ENCODE measurements at places on chromosomes 2 and 18. TPM values are rescaled to one million over a fixed set of nuclear protein-coding genes. Genes with fewer than 3 reads are reported as not detected.
A peak's percentile ranks its signal among the peaks of the same experiment; 100 is the strongest.

GRCh38 chr2:241673797-241674725 is 12.6 kb downstream of the DTYMK start:
- DNase-seq, result no peak

- no peak for DNase-seq
Measured at GRCh38 chr2:162297925-162298552, 20.4 kb downstream of the IFIH1 start.

GRCh38 chr2:27262379-27263286 is at the start of gene SLC30A3:
TSS of gene SLC30A3 (minus strand) at chr2:27263047. CDS start at chr2:27262906, 141 bp downstream.
- peak; percentile 89 for DNase-seq

GRCh38 chr2:206989311-206989710 is 50.0 kb downstream of the CPO start:
- no peak for DNase-seq

DNA sequence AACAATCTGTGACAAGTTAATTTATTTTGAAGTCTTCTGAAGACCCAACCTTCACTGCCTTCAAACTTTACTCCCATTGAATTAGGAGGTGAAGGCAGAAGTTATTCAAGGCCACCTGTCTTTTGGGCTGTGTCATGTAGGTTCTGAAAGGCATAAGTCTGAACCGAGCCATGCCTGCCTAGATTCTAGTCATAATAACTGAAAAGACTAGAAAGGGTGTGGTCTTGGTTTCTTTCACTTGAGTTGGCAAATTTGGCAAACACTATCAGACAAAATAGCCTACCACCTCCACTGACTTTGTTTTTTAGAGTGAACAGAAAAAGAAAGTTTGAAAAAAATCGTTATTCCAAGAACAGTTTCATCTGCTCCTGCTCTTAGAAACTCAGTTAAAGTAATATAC is 38.4 kb downstream of the PPM1B start:
- no peak for DNase-seq

- no peak for DNase-seq
Measured at GRCh38 chr2:241629762-241630435, 7.1 kb downstream of the THAP4 start.

DNA sequence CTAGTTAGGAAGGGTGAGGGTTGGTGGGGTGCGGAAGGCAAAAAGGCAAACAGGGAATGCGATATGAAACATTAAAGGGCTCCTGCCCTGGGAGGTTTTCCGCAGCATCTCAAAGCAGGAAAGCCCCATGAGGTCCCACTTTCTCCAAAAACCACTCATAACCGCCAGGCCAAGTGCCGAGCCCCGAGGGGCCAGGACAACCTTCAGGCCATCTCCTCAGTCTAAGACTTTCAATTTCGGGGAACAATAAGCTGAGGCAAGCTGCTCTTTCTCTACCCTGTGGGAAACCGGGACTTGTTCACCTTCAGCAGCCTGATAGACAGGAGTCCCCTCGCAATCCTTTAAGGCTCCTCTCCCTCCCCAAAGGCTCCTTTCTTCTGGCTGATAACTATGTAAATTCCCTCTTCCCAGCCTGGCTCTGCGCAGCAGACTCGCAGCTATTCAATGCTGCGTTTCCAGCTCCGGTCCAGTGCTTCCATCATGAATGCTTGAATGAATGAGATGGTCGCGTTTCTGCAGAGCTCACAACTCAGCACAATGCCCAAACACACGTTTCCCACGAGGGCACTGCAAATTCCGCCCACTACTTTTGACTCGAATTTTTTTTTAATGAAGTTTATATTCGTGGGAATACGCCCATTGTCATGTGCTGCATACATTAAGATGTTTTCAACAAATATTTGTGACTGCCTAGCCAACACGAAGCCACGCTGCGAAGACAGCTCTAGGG is 1.4 kb downstream of the LAMA1 start:
- DNase-seq, result no peak

The SMARCAL1 gene
- total RNA-seq, result 13.9 TPM

DNA sequence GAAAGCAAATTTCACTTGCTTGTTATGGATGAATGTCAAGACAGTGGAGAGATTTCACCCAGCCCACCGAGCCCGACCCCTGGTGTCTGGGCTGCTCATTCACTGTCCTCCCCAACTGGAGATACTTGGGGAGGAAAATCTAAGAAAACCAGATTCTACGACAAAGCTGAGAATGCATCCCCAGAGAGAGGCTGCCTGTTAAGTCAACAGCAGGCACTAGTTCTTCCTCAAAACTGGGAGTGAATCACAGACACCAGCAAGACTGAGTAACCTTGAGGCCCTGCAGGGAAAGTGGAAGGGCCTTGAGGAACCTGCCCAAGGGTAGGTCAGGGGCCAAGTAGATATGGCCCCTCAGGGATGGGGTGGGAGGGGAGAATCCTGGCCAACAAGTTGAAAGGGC is 34.2 kb upstream of the MLPH start:
- no peak for DNase-seq

DNA sequence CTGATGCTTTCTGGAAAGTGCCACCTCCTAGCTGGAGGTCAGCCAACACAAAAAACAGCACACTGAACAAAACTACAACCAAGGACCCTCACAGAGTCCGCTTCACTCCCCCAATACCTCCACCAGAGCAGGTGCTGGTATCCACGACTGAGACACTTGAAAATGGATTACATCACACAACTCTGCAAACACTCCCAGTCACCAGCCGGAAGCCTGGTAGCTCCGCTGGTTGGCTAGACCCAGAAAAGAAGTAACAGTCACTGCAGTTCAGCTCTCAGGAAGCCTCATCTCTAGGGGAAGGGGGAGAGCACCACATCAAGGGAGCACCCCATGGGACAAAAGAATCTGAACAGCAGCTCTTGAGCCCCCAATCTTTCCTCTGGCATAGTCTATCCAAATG is 175.4 kb downstream of the LCLAT1 start:
- no peak for DNase-seq

The CFC1 gene
- not detected for total RNA-seq

GRCh38 chr2:222569826-222570225 is 86.1 kb downstream of the FARSB start:
- no peak for DNase-seq

The PRKAG3 gene
- total RNA-seq, result 1.0 TPM

DNA sequence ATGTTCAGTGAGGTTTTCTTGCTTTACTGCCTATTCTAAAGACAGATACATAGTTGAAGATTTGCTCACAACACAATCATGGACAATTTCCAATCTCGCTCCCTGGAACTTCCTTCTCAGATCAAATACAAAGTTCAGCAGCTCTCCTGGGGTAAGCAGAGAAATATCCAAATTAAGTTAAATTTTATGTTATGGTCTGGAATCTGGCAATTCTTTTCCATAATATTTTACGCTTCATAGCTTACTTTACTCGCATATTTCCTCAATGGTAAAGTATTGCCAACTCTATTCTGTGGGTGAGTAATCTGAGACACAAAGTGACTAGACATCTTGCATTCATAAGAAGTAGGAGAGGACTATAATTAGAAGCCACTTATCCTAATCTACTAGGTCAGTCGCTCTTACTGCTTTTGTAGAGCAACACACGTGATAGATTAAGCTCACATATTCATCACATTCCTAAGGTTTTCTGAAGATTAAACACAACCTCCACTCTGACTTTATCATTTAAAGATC is 529.4 kb downstream of the CCDC85A start:
- DNase-seq, result no peak

DNA sequence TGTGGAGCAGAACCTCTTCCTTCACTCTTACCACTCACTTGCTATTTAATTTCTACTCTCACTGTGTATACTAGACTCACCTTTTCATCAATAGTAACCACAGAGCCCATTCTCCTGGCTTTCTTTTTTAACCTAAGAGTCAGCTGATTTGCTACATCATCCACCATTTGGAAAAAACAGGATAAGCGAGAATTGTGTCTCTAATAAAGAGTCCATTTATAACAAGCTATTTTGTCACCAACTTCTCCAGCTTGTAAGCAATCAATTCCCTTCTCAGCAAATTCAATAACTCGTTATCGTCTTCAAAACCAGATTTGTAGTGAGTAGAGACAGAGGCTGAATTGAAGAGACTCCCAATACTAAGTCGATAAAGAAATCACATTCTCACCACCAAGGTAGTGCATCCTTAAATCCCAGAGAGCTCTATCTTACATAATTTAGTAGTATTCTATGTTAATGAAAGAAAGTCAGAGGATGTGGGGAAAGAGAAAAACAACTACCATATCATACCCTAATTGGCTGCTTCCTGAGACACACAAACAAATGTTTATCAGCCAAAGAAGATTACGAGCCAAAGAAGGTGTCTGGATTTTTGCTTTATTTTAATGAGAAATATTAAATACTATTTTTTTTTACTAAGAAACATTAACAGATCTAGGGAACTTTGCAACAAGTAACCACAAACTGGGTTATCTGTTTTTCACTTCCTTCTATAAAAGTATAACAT is 52.5 kb upstream of the SPTBN1 start:
- no peak for DNase-seq

GRCh38 chr2:144137705-144138428 is 382.1 kb downstream of the ZEB2 start:
- no peak for DNase-seq

GRCh38 chr2:174341293-174341994 is 6.7 kb downstream of the SP9 start:
- peak; percentile 89 for DNase-seq

The SNTG2 gene
- total RNA-seq, result 7.0 TPM

The TXNDC2 gene
- total RNA-seq, result 0.21 TPM

DNA sequence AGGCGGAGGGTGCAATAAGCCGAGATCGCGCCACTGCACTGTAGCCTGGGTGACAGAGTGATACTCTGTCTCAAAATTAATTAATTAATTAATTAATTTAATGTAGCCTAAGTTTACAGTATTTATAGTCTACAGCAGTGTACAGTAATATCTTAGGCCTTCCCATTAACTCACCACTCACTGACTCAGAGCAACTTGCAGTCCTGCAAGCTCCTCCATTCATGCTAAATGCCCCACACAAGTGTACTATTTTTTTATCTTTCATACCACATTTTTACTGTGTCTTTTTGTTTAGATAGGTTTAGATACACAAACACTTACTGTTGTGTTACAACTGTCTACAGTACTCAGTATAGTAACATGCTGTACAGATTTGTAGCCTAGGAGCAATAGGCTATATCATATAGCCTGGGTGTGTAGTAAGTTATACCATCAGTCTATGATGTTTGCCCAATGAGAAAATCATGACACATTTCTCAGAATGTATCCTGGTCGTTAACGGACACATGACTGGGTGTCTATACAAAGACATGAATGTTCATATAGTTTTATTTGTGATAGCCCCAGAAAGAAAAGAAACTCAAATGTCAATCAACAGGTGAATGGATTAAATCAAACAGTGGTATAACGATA is 15.8 kb upstream of the RNU2-63P start:
- no peak for DNase-seq

The ARPC2 gene
- total RNA-seq, result 367 TPM

DNA sequence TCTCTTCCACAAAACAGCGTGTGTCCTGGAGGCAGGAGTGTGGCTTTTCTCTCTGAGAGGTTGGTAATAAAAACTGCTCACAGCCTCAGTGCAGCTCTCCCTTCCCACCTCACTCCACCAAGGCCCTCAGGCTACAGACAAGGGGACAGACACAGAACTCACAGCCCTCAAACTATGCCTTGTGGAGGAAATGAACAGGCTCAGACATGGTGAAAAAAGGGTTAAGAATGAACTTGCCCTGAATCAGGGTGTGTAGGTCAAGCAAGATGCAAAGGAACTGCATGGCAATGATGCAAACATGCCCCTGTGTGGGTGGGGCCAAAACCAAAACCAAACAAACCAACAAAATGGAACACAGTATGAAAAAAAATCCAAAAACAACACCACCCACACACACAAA is 125.8 kb downstream of the GALNT14 start:
- no peak for DNase-seq

The GPC1 gene
- 32.3 TPM for total RNA-seq

The FTCDNL1 gene
- 1.7 TPM for total RNA-seq

All from aorta (tissue), 5 donors.